Smooth muscle cell of the umbilical artery (primary cell): ENCODE measurements at places on chromosomes 11 and 22. TPM values are rescaled to one million over a fixed set of nuclear protein-coding genes. Genes with fewer than 3 reads are reported as not detected.

APOC3 gene
- total RNA-seq, result not detected in 2 replicates

MRPL21 gene
- 32.8 and 53.2 TPM in 2 replicates for total RNA-seq

HTR3B gene
- total RNA-seq, result not detected in 2 replicates

CEND1 gene
- 0.89 and 1.8 TPM in 2 replicates for total RNA-seq

RASL10A gene
- not detected in 2 replicates for total RNA-seq

PHLDA2 gene
- total RNA-seq, result 5.0 and 13.2 TPM in 2 replicates

TUB gene
- total RNA-seq, result 3.1 and 5.3 TPM in 2 replicates

LGR4 gene
- 21.0 and 25.2 TPM in 2 replicates for total RNA-seq

MADD gene
- 14.3 and 21.3 TPM in 2 replicates for total RNA-seq

TP53AIP1 gene
- not detected in 2 replicates for total RNA-seq

HBB gene
- total RNA-seq, result not detected in 2 replicates

FGF19 gene
- total RNA-seq, result not detected in 2 replicates

PICK1 gene
- 9.8 and 17.2 TPM in 2 replicates for total RNA-seq

ZNF280B gene
- 1.8 and 2.2 TPM in 2 replicates for total RNA-seq

FXYD6 gene
- total RNA-seq, result not detected in 2 replicates

DLG2 gene
- 1.5 and 2.1 TPM in 2 replicates for total RNA-seq

OR5I1 gene
- not detected in 2 replicates for total RNA-seq

DPP3 gene
- 43.1 and 63.9 TPM in 2 replicates for total RNA-seq

IRAG1 gene
- 3.0 and 8.6 TPM in 2 replicates for total RNA-seq

APOBEC3C gene
- total RNA-seq, result 7.7 and 22.3 TPM in 2 replicates

DNAJB7 gene
- not detected in 2 replicates for total RNA-seq

TYMP gene
- 17.9 and 89.7 TPM in 2 replicates for total RNA-seq

MMP12 gene
- total RNA-seq, result 0.18 and 1.2 TPM in 2 replicates

CAPN5 gene
- 10.1 and 27.5 TPM in 2 replicates for total RNA-seq

OR51V1 gene
- not detected in 2 replicates for total RNA-seq

HIRA gene
- total RNA-seq, result 20.8 and 34.2 TPM in 2 replicates

OSM gene
- not detected in 2 replicates for total RNA-seq

ADM gene
- 76.5 and 93.5 TPM in 2 replicates for total RNA-seq

OOSP1 gene
- total RNA-seq, result not detected in 2 replicates

GLYAT gene
- total RNA-seq, result not detected in 2 replicates

MUC15 gene
- not detected in 2 replicates for total RNA-seq
